ENCODE measurements at places on chromosomes 4 and X.

- no peak for DNase-seq
Measured at GRCh38 chr4:28350485-28350884, 1489.8 kb downstream of the STIM2 start.

- no peak for DNase-seq
Measured at GRCh38 chr4:103012551-103012950, 7.0 kb downstream of the SLC9B1 start.

DNA sequence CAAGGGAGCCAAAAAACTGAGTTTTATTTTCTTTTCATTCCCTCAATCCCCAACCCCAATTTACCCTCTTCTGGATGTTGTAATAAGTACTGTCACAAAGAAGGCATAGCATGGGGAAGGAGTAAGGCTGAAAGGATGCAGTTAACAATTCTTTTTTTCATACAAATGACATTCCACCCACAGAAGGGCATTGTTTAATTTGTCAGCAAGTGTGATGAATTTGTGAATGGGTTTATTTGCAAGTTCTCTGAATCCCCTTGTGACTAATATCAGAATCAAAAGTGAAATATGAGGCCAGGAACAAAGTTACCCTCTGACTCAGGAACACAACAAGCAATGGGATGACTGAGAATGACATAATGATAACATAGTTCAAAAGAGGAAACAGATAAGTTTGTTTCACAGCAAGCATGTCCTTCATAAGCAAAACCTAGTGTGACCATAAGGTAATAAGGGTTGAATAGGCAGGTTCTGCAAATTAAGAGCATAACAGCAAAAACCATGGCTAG is 2.1 kb downstream of the GEMIN8 start:
- DNase-seq = no peak

GRCh38 chrX:23838953-23839352 is 56.0 kb downstream of the SAT1 start:
- DNase-seq = no peak

DNA sequence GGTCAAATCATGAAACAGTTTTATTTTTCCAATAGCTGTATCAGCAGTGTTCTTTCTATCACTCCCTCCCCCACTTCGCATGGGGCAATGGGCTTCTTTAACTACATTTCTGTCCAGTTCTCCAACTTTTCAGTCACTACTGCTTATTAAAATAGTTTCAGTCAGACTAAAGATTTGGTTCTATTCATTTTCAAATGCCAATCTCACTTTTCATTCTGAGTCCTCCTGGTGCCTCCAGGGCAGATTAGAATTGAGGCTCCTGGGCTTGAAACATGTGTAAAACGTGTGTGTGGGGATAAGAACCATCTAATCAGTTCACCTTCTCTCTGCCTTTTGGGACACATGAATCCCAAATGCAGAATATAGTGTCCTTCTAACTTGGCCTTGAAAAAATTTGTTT is 3.5 kb upstream of the BEX3 start:
- DNase-seq = no peak

GRCh38 chr4:152523731-152524130 is 12.2 kb downstream of the FBXW7 start:
- DNase-seq = no peak

GRCh38 chr4:4780729-4781244 is 78.7 kb upstream of the MSX1 start:
- DNase-seq = no peak

DNA sequence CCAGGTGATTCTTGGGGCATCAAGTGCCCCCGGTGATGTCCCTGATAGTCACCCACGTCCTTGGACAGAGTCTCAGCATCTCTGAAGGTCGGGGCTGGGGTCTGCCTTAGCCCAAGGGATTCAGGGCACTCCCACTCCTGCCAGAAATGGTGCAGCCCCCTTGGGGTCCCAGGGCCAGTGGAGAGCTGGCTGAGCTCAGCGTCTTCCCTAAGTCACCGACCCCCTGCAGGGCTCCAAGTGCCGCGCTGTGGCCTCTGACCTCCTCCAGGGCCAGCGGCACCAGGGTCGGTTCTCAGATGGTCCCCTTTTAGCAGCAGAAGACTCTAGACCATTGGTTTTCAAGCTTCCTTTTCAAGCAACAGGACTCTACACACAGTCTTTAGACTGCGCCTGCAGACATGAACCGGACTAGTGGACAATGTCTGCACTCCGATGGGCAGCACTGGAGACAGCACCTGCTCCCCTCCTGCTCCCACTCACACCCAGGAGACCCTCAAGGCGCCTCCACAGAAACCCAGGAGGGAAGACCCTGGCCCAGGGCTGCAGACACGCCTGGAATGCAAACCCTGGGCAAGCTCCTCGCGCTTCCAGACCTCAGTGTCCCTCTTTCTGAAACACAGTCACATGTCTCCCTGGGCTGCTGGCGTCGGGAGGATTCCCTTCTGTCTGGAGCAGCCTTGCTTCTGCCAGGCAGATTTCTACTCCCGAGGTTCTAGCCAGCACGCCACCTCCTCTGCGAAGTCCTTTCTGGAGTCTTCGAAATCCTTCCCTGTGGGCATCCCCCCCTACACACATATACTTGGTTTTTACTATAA is 53.9 kb downstream of the ABLIM2 start:
- DNase-seq = no peak

GRCh38 chrX:68419975-68420374 is 13.3 kb downstream of the OPHN1 start:
- DNase-seq = no peak

GRCh38 chr4:92501456-92501855 is 197.7 kb downstream of the GRID2 start:
- DNase-seq = no peak

DNA sequence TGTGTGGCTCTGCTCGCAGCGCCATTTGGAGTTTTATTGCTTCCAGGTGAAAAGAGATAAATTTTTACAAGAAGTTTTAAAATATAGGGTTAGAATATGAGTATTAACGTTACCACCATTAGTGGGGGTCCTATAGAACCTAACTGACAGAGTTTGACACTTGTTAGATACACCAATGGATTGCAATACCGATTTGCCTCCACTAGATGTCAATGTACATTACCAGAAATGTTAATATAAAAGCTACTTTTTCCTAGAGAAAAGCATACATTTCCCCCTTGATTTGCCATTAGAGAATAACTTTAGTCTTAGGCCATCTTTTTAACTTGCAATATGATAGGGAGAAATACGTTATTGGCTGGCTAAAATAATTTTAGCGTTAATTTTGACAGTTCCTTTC is 108.4 kb downstream of the LINC00632 start:
- no peak for DNase-seq

GRCh38 chr4:100954046-100954445 is 393.3 kb downstream of the PPP3CA start:
- DNase-seq = no peak

GRCh38 chrX:99909946-99910345 is 500.1 kb downstream of the PCDH19 start:
- DNase-seq = no peak

- DNase-seq = no peak
Measured at GRCh38 chr4:153480704-153481103, 14.5 kb downstream of the TMEM131L start.

GRCh38 chrX:38664285-38664684 is 102.9 kb downstream of the TSPAN7 start:
- no peak for DNase-seq

GRCh38 chr4:7239844-7240243 is 47.5 kb downstream of the SORCS2 start:
- no peak for DNase-seq

DNA sequence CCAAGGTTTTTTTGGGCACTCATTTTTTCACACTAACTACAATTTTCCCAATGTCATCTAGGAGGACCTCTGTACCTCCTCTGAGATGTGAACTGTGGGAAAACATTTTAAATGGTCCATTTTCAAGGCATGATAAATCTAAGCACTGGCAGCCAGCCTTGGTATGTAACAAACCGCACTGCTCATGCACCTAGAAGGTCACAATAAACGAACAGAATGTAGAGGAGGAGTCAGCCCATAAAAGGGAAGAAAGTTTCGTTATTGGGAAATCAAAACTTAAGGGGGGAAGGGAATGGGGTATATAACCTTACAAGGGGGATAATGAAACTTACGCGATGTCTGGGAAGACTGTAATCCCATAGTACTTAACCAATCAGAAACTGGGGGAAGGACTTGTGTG is 16.4 kb downstream of the COX18 start:
- no peak for DNase-seq

- DNase-seq = no peak
Measured at GRCh38 chr4:16952462-16952871, 54.0 kb upstream of the LDB2 start.

- DNase-seq = no peak
Measured at GRCh38 chrX:154056770-154057241, 37.1 kb upstream of the IRAK1 start.

- no peak for DNase-seq
Measured at GRCh38 chr4:150464523-150464922, 117.4 kb upstream of the MAB21L2 start.

DNA sequence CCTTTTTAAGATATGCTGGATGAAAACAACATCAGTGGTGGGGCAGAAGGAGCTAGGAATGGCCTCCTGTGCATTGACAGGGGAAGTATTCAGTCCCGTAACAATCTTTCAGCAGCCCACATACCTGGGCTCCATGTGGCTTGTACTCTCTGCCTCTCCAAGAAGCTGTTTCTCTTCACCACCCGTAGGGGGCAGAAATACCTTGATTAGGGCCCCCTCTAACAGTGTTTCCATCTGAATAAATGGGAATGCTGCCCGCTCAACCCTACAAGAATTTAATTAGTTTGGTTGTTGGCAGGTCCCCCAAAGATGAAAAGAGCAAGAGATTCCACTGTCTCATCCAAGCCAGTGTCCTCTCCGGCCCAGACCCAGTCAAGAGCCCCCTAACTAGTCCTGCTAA is 155.2 kb downstream of the SMIM20 start:
- DNase-seq = no peak

DNA sequence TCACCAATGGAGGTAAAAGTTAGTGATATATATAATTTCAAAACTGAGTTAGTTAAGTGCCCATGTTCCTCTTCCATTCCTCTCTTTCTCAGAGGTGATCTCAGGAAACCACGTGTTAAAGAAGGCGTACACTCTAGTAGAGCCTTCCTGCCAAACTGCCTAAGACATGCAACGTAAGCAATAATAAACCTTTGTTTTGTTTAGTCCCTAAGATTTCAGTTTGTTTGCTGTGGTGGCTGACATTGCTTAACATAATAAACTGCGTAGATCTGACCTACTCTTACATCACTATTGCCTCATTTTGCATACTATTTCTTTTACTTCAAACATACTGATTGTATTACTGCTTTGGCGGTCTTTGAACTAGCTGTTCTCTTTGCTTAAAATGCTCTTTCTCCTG is 99.2 kb downstream of the JADE1 start:
- no peak for DNase-seq

GRCh38 chr4:69584135-69584534 is 55.3 kb downstream of the UGT2A2 start:
- no peak for DNase-seq

- no peak for DNase-seq
Measured at GRCh38 chrX:78708262-78708661, 39.3 kb upstream of the LPAR4 start.

- no peak for DNase-seq
Measured at GRCh38 chrX:46670316-46670715, 88.6 kb downstream of the SLC9A7 start.

DNA sequence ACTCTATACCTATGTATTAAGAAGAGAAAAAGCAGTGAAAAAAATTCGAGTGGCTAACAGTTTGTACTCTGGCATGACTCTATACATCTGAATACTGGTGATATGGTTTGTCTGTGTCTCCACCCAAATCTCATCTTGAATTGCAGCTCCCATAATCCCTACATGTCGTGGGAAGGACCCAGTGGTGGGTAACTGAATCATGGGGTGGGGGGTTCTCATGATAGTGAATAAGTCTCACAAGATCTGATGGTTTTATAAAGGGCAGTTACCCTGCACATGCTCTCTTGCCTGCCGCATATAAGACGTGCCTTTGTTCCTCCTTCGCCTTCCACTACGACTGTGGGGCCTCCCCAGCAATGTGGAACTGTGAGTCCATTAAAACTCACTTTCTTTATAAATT is 70.4 kb downstream of the LRBA start:
- no peak for DNase-seq

- no peak for DNase-seq
Measured at GRCh38 chr4:150982557-150983233, 32.4 kb downstream of the LRBA start.

DNA sequence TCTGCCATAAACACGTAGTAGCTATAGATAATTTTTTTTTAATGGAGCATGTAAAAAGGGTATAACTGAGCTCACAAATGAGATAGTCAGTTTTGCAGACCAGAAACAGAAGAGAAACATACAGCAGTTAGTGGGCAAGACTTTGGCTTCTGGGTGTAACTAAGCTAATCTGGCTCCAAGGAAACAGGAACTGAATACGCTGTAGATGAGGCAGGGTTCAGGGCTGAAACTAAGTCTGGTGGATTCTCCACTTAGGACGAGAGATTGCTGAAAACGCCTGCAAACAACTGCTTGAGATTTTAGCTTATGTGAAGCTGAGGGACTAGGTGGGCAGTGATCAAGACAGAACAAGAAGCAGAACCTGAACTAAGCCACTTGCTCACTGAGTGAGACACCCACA is 91.7 kb downstream of the SMIM20 start:
- DNase-seq = no peak

- no peak for DNase-seq
Measured at GRCh38 chr4:148061141-148061481, 329.2 kb downstream of the ARHGAP10 start.

- DNase-seq = no peak
Measured at GRCh38 chrX:65406532-65406931, 128.1 kb downstream of the LAS1L start.

DNA sequence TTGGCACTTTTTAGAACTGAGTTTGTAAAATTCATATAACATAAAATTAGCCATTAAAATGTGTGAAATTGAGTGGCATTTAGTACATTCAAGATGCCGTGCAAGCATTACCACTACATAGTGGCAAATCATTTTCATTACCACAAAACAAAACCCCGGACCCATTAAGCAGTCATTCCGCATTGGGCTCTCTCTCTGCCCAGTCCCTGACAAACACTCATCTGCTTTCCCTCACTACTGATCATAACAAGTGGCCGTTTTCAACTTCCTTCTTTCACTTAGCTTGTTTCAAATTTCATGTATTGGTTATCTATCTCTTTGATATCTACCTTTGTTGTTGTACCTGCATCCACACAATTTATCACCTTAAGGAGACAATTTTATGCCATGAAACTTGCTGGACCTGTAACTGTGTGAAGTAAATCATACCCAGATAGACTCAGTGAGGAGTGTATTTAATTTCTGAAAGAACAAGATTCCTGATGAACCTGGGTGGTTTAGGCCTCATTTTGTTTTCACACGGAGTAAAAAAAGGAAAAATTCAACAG is 202.1 kb downstream of the OR13H1 start:
- no peak for DNase-seq

- DNase-seq = no peak
Measured at GRCh38 chr4:6803246-6803645, 20.7 kb downstream of the KIAA0232 start.

- DNase-seq = no peak
Measured at GRCh38 chr4:86256086-86256485, 103.8 kb downstream of the MAPK10 start.

GRCh38 chr4:26290321-26290720 is 30.5 kb upstream of the RBPJ start:
- DNase-seq = no peak

- no peak for DNase-seq
Measured at GRCh38 chr4:181517491-181517890, 725.7 kb upstream of the TENM3 start.

All from lower lobe of right lung (tissue), 2 donors.